ENCODE measurements at places on chromosomes 7 and 10.

GRCh38 chr7:5421714-5422395 is 1.8 kb downstream of the TNRC18 start:
- DNase-seq = peak; percentile 74

GRCh38 chr7:112067632-112068540 is 138.3 kb downstream of the DOCK4 start:
- no peak for DNase-seq

GRCh38 chr7:76369018-76369417 is 10.2 kb upstream of the YWHAG start:
- DNase-seq = no peak

DNA sequence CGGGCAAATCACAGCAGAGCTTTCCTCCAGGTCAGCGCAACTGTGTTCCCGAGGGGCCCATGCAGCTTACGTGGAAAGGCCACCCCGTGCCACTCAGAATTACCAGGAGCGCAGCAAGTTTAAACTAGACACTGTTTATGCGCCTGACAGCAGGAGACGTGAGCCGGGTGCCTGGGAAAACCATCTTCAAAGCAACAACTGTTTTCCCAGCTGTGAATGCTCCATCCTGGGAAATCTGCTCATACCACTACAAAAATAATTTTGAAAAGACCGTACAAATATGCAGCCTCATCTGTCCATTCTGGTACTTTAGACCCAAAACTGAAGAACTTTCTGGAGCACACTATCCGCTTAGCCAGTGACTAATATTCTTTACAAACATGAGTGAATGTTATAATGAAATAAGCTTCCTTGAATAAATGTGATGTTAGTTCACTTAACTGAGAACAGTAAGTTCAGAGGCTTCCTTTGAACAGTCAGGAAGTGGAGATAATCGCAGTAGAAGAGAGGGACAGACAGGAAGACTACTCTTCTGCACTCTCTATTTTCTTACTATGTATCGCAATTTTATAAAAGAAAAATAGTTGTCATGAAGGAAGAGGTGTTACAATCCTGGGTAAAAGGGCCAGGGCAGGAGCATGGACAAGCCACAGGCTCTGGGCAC is 16.7 kb downstream of the GPER1 start:
- no peak for DNase-seq

- DNase-seq = no peak
These were observed 4.0 kb downstream of the GNB2 start for GRCh38 chr7:100677308-100678267.

DNA sequence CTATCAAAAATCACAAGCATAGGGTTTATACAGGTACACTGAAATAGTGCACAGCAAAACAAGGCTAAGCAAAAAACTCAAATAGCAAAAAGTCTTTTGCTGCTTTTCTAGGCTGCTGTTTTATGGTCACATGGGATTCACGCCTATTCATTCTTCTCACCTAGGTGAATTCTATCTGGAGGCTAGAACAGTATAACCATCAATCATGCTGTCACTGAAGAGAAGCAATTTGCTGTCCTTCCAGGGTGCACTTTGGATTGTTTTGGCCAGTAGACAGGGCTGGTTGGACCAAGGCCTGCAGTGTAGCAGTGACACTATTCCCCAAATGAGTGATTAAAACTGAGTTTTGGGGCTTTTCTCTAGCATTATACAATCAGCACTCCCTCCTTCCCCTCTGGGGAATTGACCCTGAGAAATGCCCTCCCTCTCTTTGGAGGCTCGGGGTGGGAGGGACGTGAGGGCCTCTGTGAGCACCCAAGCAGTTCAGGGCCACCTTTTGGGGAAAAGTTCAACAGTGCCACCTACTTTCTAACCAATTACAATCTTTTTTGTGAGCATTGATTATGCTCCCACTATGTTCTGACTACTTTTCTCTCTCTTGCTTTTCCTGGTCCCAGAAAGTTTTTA is 16.2 kb upstream of the SND1 start:
- no peak for DNase-seq

DNA sequence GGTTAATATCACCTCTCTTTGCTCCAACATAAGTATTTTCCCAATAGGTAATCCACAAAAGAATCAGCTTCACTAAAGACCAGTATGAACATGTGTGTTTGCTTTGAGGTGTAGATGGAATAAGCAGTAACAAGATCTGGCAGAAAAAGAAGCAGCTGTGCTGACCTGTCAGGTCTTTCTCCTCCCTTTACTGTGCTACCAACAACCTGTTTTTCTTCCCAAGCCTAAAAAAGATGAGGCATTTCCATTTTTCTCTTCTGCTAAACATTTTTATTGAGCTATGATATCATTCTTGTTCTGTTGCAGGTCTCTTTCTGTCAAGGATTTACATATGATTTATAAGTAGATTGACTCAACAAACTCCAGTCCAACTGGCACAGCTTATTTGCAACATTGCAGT is 315.2 kb upstream of the GLI3 start:
- no peak for DNase-seq

GRCh38 chr10:33271969-33272583 is 62.4 kb downstream of the NRP1 start:
- DNase-seq = no peak

DNA sequence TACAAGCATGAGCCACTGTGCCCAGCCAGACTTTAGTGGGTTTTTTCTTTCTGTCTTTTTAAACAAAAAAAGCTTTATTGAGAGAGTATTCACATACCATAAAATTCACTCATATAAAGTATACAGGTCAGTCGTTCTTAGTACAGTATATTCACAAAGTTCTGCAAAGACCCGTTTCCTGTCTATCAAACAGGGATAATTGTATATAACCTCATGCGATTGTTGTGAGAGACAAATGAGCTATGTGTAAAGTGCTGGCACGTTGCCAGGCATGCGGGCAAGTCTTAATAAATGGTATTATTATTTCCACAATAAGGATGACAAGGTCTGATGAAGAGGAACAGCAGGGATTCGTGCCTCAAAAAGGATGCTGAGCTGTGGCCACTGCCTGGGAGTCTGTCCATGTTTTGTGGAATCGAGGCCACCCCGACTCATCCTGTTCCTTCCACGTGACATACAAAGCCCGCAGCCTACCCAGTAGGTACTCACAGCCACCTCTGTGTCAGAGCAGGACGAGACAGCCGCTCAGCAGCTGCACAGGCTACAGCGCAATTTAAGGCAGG is 51.6 kb downstream of the SMKR1 start:
- peak; percentile 53 for DNase-seq

DNA sequence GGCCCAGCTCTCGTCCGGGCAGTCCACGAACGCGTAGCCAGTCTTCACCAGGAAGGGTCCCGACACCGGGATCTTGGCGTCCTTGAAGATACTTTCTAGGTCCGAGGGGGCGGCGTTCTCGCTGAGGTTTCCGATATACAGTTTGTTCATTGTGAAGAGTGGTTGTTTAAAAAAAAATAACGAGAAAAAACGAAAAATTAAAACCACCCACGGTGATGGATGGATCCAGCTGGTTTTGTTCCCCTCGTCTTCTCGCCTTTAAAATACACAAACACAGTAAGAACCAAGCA is 385 bp downstream of the IGF2BP3 start:
- DNase-seq = no peak

- DNase-seq = no peak
These were observed 12.3 kb upstream of the FAM133B start for GRCh38 chr7:92602352-92603088.

GRCh38 chr10:110834629-110835301 is 37.0 kb upstream of the PDCD4 start:
- no peak for DNase-seq

GRCh38 chr7:134780166-134780828 is 863 bp downstream of the CALD1 start:
- DNase-seq = peak; percentile 25

- no peak for DNase-seq
These were observed 20.5 kb downstream of the ASNS start for GRCh38 chr7:97851683-97852082.

GRCh38 chr10:114453576-114453975 is 49.3 kb upstream of the AFAP1L2 start:
- no peak for DNase-seq

GRCh38 chr10:98090822-98091221 is 43.6 kb upstream of the R3HCC1L start:
- no peak for DNase-seq

DNA sequence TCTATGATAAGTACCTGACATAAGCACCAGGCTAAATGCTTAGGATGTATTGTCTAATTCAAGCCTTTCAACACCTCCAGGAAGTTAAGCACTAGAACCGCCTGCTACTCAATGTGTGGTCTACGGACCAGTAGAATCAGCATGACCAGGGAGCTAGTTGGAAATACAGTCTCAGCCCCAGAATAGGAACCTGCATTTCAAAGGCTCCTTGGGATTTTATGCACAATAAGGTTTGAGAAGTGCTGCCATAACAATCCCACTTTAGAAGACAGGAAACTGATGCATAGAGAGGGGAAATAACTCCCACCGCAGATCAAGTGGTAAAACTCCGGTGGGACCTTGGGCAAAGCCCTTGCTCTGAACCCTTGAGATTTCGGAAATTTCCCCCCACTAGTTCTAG is 8.8 kb upstream of the DUSP5 start:
- DNase-seq = no peak

DNA sequence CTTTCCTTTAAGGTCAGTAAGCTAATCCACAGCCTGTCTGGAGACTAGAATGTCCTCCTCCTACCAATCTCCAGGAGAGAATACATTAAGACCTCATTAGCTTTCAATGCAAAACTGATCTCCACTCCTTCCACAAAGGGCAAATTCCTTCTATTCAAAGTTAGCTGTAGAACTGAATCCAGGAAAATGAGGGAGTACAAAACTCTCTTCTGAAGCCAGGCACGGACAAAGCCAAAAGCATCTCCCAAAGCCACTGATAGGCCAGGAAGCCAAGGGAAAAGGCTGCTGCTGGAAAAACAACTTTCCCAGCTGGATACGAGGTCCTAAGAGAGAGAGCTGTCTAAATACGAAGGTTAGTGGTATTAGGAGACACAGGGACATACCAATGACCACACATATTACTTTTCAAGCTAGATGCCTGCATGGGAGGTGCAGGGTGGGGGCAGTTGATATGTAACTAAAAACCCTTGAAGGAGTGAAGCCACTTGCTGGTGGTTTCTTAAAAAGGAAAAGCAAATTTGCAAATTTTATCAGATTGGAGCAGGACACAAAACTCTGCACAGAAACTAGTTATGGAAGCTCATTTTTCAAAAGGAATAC is 43.6 kb downstream of the MKX start:
- DNase-seq = no peak

GRCh38 chr7:106611911-106612310 is 49.0 kb downstream of the CCDC71L start:
- DNase-seq = no peak

Measured in fibroblast of upper back skin (primary cell).